CD4-positive, alpha-beta T cell (primary cell): ENCODE measurements at places on chromosomes 11 and 22. TPM values are rescaled to one million over a fixed set of nuclear protein-coding genes. Genes with fewer than 3 reads are reported as not detected.

The NXPE1 gene
- total RNA-seq, result not detected

The AASDHPPT gene
- total RNA-seq, result 19.6 TPM

The KLHL22 gene
- 27.7 TPM for total RNA-seq

The C11orf86 gene
- not detected for total RNA-seq

The KIRREL3 gene
- total RNA-seq, result not detected

The VPS26B gene
- total RNA-seq, result 41.6 TPM

The ABCC8 gene
- total RNA-seq, result not detected

DNA sequence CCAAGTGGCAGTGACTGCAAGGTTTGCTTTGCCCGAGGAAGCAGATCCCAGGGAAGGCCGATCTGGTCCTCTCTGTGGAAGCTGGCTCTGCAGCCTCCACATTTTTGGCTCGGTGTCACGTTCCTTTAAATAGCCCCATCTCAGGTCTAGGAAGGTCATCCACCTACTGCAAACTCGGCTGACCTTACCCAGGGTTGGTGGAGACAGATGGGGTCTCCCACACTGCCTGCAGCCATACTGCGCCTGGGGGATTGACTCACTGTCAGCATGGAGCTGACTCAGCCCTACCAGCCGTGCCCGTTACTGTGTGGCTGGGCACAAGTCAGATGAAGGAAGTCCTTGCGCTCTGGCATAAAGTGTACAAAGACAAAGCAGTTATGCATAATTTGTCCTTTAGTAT is 16.9 kb downstream of the CDPF1 start:
- H3K4me3 ChIP-seq, result no peak overlapping the region
- no peaks in the 10 kb centered on the region for H3K4me1 ChIP-seq
- no peaks in the 10 kb centered on the region for H3K27me3 ChIP-seq
- DNase-seq, result no peak
- H3K27ac ChIP-seq, result no peak overlapping the region
- H3K36me3 ChIP-seq, result peaks cover 22% of the 10 kb centered on the region

DNA sequence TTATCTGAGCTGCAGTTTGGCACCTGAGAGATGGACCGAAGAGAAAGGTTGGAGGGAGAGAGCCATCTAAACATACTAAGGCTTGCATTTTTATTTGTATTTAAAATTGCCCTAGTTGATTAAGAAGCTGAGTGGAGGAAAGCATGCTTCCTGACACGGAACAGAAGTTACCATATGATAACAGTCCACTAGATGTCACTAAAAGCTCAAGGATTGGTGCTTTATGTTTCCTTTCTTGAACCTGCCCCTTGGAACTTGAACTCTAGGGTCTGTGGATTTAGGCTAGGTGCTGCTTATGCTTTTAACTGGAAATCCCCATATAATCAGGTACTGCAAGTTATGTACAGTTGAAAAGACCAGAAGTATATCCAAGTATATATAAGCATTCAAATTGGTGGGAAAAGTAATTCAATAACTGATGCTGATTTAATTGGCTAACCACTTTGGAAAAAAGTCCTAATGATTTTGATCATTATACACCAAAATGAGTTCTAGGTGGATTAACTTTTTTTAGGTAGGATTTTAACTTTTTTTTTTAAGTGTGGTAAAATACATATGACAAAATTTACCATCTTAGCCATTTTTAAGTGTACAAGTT is 9.5 kb downstream of the RBMXL2 start:
- H3K27me3 ChIP-seq, result no peaks in the 10 kb centered on the region
- no peak for DNase-seq
- no peaks in the 10 kb centered on the region for H3K4me1 ChIP-seq

DNA sequence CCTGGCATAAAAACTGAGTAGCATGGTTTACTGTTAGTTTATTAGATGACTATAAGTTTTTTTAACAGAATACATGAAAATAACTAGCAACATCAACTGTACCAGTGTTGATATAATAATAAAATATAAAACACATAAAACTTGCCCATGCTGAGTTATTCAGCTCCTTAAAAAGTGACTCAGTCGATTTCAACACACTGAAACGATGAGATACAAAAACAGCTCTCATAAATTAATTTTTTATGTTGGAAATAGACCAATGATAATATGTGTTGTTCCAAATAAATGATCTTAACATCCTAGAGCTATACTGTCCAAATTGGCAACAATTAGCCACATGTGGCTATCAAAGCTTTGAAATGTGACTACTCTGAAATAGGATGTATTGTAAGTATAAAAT is 15.9 kb downstream of the PDGFD start:
- no peaks in the 10 kb centered on the region for H3K4me1 ChIP-seq
- H3K4me3 ChIP-seq, result no peak overlapping the region
- H3K27me3 ChIP-seq, result no peaks in the 10 kb centered on the region
- no peak overlapping the region for H3K27ac ChIP-seq
- no peak for DNase-seq

DNA sequence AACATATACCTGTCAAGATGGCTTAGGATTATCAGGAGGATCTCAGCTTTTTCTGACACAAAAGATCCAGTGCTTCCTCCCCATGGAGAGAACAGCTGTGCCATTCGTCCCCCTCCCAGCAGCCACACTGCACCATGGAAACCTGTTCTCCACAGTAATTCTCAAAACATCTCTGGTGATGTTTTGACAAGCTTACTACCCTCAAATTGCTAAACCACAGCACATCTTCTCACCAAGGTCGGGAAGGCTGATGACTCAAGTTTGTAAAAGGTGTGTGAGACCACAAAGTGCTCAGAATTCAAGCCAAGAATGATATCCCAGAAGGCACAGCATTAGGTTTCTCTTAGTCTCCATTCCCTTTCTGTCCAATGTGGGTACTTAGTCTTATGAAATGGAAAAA is 3.9 kb upstream of the RAB38 start:
- H3K4me1 ChIP-seq, result peaks cover 12% of the 10 kb centered on the region
- H3K27me3 ChIP-seq, result no peaks in the 10 kb centered on the region
- no peak overlapping the region for H3K4me3 ChIP-seq
- no peak overlapping the region for H3K27ac ChIP-seq
- H3K36me3 ChIP-seq, result no peaks in the 10 kb centered on the region

DNA sequence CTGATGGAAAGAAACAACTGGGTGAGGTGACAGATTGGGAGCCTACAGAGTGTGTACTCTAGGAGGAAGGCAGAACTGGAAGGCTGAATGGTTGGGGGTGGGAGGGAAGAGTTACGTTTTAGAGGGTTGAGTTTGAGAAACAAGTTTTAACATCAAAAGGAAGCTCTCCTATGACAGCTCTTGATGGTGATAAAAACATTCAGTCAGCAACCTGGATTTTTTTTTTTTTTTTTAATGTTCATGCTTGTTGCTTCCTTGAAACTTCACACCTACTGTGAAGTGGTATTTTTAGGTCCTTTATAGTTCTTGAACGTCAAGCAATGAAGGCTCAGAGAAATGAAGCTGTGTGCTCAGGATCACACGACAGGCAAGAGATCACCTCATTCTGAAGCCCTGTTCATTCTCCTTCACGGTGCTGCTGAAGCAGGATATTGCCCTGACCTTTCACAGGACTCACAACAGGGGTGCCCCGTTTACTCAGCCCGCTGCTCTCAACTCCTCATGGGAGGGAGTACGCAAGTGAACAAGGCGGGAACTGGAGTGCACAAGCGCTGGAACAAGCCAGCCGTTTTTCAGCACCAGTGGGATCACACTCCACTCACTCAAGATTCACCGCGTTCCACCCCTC is 1.6 kb upstream of the TMEM109 start:
- no peaks in the 10 kb centered on the region for H3K27me3 ChIP-seq
- peak overlapping the region; percentile 97 for H3K27ac ChIP-seq
- H3K4me3 ChIP-seq, result peak overlapping the region; percentile 17
- peak; percentile 36 for DNase-seq
- H3K36me3 ChIP-seq, result no peaks in the 10 kb centered on the region
